NCI-H446 treated with DMSO at 0.1 percent for 48 hours (cell line): ENCODE measurements at places on chromosomes 5 and 9.

GRCh38 chr9:86660146-86660943 lies 287.0 kb downstream of the GAS1 start:
- no peak for DNase-seq

- no peak for DNase-seq
These were observed 101.1 kb downstream of the NFIB start for GRCh38 chr9:14212697-14213420.

DNA sequence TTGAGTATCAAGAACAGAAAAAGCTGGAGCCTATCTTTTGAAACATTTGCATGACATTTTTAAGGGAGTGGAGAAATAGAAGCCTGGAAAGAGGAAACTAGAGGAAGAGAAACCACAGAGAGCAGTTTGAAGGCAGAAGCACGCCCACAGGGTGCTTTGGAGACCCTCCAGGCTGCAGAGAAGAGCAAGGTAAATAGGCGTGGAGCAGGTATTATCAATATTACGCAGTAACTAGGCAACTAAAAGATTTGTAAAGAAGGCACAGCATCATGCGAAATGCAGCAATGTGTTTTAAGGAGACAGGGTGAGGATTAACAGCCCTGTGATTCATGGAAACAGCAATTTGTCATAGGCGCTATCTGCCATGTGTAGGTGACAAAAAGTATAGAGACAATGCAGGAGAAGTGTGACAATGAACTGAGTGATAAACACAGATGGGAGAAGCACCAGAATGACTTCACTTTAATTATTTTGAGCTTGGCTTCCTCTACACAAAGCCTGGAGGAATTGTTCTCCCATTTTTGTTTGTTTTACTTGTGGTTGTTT lies 281.2 kb downstream of the BRINP1 start:
- no peak for DNase-seq

GRCh38 chr5:120062515-120062917 lies 401.6 kb upstream of the PRR16 start:
- DNase-seq, result no peak

DNA sequence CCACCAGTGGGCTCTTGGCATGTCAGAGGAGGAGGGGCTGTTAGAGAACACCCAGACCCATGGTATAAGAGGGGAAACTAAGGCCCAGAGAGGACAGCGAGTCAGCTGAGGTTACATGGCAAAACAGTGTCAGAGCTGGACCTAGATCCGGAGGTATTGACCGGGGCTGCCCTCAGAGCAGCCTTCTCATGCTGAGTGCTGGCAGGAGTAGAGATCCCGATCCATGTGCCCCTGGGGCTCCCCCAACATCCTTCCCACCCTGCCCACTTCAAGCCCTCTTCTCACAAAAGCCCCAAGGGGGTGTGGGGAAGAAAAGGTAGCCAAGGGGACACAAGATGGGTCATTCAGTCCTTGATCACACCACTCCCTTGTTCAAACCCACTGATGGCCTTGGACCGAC lies 19.9 kb downstream of the CSF1R start:
- DNase-seq, result no peak

GRCh38 chr9:114516913-114517312 lies 11.6 kb upstream of the WHRN start:
- no peak for DNase-seq

DNA sequence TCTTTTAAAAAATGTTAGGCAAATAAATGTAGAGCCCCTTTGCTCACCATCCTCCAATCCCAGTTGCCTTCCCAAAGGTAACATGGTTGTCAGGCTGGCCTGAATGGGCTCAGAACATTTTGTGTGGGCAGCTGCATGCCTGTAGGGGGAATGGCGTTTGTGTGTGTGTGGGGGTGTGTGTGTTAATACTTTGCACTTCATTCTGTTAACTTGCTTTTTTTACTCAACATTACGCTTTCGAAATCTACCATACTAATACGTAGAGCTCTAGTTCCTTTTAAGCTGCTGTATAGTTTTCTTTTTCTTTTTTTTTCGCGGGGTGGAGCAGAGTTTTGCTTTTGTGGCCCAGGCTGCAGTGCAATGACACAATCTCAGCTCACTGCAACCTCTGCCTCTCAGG lies 14.0 kb downstream of the MYOZ3 start:
- DNase-seq, result no peak

- no peak for DNase-seq
These were observed 10.7 kb downstream of the ARHGAP26 start for GRCh38 chr5:142780871-142781270.

GRCh38 chr9:69120380-69121154 lies 53.5 kb upstream of the TJP2 start:
- DNase-seq, result no peak

- DNase-seq, result no peak
These were observed 526.9 kb upstream of the KLF4 start for GRCh38 chr9:108016446-108016845.

DNA sequence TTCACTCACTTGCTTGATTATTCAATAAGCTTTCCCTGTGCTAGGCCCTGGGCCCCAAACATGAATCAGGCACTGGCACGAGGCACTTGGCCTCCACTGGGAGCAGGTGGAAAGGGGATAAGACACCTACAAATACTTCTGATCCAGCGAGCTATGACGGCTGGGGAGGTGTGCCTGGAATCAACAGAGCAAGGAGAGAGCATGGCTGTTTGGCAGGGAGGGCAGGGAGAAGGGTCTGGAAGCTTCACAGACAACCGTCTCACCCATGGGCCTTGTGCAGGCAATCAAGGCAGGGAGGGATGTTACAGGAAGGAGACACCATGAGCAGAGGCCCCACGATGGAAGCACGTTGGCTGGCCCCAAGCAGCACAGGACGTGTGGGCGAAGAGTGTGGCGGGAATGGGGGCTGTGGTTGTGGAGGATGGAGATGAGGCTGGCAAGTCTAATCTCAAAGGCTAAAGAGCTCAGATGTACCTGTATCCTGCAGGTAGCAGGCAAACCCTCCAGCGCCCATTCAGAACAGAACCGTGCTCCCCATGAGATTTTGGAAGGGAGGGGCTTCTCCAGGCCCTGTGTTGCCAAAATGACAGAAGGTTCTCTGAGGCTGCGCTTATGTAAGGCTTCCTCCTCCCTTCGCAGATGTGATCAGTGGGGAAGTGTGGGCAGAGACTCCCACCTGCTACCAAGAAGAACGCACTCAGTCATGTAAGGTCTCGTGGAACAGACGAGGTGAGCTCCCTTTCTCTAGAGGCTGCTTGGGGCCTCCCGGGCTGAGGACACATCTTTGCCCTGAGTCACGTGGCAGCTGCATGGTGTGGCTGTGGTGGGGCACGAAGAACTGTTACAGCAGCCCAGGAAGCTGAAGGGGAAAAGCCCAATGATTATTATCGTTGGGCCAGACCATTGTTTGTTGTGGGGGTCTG lies 189.7 kb downstream of the DAB2IP start:
- DNase-seq, result no peak

GRCh38 chr9:96559339-96559943 lies 60.2 kb downstream of the CDC14B start:
- DNase-seq, result no peak

DNA sequence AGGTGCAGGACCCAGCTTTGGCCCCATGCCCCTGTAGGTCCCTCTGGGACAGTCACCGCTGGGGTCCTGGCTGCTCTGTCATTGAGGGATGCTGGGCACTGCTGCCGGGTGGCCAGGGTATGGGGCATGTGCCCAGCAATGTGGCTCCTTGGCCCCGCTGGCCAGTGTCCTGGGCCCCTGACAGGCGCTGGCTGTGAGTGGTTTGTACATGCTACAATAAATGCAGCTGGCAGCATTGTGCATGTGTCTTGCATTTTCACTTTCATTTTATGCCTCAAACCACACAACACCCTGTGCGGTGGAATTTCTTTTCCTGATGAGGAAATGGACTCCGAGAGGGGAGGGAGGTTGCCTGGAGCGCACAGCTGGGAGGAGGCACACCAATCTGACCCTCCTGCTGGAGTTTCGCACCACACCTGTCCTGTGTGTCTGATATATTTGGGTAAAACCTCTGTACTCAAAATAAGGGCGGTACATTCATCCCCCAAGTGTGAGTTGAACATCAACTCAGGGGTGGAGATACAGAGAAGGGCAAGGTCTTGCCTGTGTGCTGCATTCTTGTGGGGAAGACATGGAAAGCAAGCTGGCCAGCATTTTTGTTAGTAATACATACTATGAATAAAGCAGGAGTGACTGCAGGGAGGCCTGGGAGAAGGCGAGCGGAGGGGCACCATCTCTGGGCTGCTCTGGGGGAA lies 11.7 kb downstream of the TSPAN17 start:
- no peak for DNase-seq

DNA sequence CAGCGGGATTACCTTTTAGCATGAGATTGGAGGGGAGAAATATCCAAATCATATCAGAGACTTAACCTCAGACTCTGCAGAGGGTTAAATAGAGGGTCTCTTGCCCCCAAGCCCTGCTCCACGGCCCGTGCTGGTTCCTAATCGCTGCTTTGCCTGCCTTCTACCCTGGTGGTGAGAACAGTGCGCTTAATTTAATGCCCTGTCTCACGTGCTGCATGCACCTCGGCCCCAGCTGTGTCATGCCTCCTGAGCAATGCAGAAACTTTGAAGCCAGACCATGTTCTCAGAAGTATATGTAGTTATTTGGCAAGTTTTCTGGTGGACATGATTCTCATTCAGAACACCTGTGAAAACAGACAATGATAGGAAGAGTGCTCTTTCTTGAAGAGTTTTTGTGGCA lies 1.4 kb downstream of the OTULIN start:
- peak; percentile 22 for DNase-seq
